MM.1S (cell line): ENCODE measurements at places on chromosomes 3 and 15.
A peak's percentile ranks its signal among the peaks of the same experiment; 100 is the strongest.

- DNase-seq: no peak
Measured at GRCh38 chr3:148453781-148454191, 243.9 kb upstream of the AGTR1 start.

DNA sequence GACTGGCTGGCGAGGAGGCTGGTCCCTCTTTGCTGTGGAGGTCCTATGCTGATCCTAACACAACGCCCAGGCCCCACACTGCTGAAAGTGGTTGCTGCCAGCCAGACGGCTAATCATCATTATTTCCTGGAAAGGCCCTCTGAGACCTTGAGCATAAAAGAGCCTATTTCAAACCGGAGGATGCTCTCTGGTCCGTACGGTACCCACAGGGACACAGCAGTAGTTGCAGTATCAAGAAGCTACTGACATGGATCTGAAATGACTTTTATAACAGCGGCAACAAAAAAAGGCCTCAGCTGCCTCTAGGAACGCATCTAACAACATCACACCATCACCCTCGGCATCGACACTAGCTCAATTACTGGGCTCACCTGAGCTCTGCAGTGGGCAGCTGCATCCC is 59.1 kb upstream of the FOXB1 start:
- no peak for DNase-seq

DNA sequence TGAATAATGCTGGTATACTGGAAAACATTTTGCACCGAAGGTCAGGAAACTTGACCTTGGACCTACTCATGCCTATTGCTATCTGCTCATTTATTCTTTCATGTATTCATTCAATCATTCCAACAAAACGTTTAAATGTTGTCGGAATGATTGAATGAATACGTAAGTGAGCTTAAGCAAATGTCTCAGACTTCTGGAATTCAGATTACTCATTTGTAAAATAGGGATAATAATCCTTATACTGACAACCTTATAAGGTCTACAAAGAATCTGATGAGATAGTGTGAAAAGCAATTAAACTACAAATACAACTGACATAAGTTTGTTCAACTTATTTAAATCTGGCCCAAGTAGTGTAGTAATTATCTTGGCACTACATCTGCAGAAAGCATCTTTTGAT is 288.7 kb downstream of the WDR72 start:
- DNase-seq: no peak

- no peak for DNase-seq
Measured at GRCh38 chr3:172002512-172003078, 36.8 kb upstream of the FNDC3B start.

DNA sequence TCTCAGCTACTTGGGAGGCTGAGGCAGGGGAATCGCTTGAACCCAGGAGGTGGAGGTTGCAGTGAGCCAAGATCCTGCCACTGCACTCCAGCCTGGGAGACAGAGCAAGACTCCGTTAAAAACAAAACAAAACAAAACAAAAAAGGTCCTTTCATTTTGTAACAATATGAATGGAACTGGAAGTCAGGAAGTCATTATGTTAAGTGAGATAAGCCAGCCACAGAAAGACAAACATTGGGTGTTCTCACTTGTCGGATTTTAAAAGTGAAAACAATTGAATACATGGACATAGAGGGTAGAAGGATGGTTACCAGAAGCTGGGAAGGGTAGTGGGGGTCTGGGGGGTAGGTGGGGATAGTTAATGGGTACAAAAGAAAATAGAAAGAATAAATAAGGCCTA is 12.5 kb upstream of the B3GALNT1 start:
- no peak for DNase-seq

GRCh38 chr3:155012584-155012983 is 67.5 kb upstream of the MME start:
- DNase-seq: no peak

DNA sequence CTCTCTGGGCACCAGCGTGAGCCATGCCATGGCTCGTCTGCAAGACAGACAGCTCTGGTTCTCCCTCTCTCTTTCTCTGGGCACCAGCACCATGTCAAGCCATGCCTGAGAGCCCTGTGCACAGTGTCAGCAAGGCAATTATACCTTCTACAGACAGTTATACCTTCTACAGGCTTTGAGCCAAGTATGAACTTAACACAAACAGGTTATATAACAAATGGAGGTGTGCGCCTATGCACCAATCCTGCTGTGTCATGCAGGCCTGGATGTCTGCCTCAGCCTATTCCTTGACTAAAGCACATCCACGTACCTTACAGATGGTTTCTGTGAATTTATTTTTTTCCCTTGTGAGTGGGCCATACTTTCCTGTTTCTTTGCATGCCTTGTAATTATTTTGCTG is 5.9 kb upstream of the FBXL2 start:
- no peak for DNase-seq

- no peak for DNase-seq
Measured at GRCh38 chr15:89893027-89893426, 767 bp downstream of the AP3S2 start.

DNA sequence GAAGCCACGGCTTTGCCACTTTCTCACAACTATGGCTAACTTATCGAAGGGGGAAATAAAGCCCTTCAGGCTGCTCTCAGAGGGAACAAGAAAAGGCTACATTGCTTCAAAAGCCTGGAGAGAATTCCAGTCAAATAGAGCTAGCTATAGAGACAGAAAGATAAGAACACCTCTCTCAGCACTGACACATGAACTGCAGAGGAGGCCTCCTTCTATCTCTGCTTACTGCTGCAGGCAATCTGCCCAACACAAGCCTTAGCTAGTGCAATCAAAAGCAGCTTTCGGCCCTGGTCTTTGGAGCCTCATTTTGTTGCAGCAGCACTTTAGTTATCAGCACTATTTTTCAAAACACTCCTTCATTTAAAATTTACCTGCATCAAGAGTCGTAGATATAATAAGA is 118.4 kb upstream of the ROBO1 start:
- DNase-seq: no peak

DNA sequence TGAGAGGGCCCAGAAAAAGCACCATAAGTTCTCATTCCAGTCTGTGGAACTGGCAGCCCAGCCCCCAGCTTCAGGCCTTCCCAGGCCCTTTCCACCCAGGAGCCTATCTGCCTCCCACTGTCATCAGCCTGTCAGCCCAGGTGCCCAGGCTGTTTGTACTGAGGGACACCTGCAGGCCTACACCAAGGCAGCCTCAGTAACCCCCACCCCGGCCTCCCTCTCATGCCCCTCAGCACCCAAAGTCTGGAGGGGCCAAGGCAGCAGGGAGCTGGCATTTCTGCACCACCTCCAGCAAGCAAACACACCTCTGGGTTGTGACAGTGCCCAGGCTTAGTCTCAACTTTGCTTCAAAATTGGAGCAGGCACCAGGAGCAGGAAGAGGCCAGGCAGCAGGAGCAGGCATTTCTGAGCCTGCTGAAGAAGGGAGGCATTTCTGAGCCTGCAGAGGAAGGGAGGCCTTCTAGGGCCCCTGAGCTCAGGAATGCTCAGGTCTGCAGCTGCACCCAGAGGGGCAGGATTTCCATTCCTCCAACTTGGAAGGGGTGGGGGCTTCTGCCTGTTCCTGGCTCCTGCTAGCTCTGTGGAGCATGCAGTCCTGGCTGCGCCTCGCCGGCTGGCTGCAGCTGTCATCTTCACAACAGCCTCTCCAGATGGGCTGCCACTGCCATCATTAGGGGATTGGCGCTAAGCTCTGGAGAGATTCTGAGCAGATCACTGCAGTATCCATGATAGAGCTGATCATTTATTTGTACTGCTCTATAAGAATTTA is 396.1 kb downstream of the UNC13C start:
- no peak for DNase-seq

DNA sequence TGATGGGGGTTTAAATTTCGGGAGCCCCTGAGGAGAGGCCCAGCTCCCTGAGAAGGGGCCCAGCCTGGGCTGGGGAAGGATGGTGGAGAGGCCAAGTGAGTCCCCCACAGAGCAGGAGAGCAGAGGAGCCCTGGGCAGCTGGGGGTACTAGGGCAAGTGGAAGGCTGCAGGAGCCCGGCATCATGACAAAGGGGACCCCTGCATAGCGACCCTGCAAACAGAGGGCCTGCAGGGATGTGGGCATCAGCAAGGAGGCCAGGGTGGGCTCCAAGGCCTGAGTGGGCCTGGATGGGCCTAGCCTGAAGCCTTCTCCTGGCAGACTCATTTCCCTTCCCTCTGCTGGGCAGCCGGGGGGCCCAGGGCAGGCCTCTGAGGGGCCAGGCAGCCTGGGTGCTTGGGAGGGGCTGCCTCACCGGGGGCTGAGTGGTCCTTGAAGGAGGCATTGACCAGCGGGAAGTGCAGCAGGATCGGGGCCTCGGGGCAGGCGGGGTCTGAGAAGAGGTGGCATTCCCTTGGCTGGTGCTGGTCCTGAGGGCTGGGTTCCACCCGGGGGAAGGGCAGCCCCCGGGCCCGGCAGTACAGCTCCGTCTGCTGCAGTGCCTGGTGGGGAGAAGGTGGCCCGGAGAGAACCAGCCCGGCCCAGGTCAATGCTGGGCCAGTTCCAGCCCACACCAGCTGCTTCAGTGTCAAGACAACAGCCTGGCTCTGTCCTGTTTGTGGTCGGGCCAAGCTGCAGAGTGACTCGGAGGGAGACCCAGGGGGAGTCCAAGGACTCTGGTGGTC is 24.7 kb downstream of the PLA2G4D start:
- DNase-seq: no peak

DNA sequence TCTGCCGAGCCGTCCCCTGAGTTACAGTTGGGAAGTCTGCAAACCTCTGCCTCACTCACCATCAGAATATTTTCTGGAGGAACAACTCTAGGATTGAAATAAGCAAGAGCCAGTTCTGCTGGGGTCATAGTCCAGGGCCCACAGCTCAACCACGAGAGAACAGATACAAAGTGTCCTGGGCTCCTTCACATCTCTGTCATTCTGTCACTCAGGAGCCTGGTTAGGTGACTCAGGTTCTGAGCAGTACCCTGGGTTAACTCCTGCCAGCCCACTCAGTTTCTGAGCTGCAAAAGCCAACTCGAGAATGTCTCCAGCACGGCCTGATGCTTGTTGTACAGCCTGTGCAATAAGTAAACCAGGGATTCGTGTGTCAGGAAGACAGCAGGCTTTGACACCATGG is 155.7 kb downstream of the SLCO3A1 start:
- no peak for DNase-seq

DNA sequence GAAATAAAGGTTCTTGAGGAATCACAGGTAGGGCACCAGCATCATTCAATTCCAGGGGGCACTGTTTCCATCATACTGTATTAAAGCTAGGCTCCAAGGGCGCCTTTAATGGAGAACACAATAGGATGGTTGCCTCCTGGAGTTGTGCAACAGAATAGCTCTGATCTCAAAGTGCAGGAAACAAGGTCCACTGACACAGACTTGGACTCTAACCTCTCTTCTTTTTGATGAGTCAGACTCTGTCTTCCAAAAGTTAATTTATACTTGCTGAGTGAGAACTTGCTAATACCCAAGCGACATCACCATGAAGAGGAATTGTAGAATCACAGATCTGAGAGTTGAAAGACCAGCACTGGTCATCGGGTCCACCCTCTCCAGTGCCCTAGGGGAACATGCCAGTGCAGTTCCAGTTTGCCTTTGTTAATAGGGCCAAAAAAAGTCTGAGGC is 94.4 kb upstream of the PHLDB2 start:
- DNase-seq: no peak

- DNase-seq: no peak
Measured at GRCh38 chr15:47955021-47955420, 165.8 kb upstream of the SLC24A5 start.

- peak; percentile 27 for DNase-seq
Measured at GRCh38 chr3:58584690-58585004, 7.5 kb upstream of the FAM107A start.

- no peak for DNase-seq
Measured at GRCh38 chr3:107978131-107979055, 112.4 kb downstream of the CD47 start.

DNA sequence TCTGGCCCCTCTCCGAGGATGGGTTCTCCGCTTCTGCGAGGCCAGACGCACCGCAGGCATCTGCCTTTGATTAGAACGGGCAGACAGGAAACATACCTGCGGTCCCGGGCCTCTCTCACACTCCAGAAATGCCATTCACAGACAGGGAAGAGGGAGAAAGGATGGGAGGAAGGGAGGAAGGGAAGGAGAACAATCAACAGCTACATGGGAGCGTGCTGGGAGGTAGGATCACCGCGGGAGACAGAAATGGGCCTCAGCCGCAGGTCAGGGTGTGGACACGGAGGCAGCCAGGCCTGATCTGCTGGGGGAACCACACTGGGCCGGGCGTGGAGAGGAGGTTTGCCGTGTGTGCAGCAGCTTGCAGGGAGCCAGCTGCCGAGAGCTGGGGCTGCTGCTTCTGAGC is 90.7 kb upstream of the RGMA start:
- no peak for DNase-seq

- no peak for DNase-seq
Measured at GRCh38 chr15:82832601-82833361, 23.4 kb downstream of the WHAMM start.

DNA sequence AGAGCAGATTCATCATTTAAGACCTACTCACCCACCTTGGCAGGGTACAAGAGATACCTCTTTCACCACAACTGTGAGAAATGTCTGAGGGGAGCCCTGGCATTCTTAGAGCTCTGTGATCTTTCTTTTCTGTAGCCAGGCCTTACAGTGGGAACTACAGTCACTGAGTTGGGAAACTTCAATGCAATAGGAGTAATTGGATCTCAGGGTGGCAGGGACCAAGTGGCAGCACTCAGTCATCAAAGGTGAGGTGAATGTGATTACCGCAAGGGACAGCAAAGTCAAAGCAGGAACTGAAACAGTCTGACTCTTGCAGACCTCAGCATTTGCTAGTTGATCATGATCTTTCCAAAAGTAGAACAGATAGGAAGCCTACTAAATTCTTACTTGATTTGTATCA is 7.2 kb upstream of the MCF2L2 start:
- peak; percentile 95 for DNase-seq

DNA sequence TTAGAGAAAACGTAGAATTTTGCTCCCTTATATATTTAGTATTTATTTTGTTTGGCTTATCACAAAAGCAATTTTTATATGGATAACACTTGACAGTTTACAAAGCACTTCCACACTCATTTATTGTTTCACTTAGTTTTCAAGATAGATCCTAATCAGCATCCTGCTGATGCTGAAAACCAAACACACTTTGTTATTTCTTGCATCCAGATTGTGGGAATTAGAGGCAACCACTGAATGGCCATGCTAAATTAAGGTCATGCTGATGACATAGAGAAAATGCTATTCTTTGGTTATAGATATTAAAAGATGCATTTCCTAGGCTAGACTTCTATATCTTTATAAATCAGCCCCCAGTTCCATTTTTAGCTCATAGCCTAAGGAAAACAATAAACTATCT is 474.1 kb upstream of the KCNMB2 start:
- DNase-seq: no peak

DNA sequence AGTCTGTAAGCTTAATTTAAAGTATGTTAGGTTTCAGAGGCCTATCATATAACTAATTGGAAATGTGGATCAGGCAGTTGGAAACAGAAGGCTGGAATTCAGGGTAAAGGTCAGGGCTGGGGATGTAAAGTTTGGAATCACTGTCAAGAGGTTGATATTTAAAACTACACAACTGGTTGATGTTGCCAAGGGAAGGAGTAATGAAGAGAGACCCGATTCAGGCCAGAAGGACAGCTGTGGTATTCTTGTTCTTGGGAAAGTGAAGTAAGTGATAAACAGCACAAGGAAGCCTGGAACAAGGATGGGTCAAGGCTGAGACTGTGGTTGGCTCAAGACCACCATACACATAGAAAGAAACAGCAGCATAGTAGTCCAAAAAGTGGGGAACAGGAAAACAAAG is 654.2 kb downstream of the NTRK3 start:
- DNase-seq: no peak
